H7 (cell line): ENCODE measurements at places on chromosomes 7 and 10. TPM values are rescaled to one million over a fixed set of nuclear protein-coding genes. Genes with fewer than 3 reads are reported as not detected.

- DNase-seq = no peak
Measured at GRCh38 chr10:113038183-113038582, 88.1 kb downstream of the TCF7L2 start.

GRCh38 chr7:41809529-41809939 is 106.6 kb upstream of the INHBA start:
- no peak for DNase-seq

DNA sequence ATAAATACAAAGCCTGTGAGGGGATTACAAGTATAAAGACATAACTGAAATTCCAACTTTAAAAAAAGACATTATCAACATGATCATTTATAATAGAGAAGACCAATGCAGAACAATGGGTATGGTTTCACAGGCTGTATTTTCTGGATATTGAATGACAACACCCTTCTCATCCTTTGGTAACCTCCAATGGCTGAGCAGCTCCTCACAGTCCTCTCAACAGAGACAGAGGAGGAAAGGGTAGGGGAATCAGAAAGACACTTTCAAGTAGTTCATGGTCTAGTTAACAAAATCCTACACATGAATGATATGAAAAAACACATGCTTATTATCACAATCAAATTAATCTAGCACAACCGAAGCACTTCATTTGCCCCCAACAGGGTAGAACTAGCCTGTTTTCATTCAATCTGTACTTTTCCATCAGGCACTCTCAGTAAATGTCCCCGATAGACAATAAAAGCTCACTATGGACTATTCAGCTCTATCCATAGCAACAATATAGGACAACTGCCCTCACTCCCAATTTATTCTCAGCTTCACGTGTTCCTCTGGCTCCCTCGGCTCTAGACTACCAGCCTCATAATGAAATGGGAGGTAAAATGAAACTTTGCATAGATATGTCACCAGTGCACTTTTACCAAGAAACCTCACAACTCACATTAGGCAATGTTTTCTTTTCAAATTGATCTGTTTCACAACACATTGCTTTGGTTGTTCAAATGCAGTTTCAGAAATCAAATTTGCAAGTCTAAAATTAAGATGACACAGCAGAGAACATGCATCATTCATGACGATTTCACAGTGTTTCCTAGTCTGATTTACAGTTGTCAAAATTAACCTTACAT is 211.4 kb downstream of the THSD7A start:
- DNase-seq = no peak

GRCh38 chr7:104772405-104773345 is 241.3 kb upstream of the KMT2E start:
- peak; percentile 58 for DNase-seq

- DNase-seq = peak; percentile 65
Measured at GRCh38 chr10:72126184-72126871, 38.0 kb upstream of the SPOCK2 start.

DNA sequence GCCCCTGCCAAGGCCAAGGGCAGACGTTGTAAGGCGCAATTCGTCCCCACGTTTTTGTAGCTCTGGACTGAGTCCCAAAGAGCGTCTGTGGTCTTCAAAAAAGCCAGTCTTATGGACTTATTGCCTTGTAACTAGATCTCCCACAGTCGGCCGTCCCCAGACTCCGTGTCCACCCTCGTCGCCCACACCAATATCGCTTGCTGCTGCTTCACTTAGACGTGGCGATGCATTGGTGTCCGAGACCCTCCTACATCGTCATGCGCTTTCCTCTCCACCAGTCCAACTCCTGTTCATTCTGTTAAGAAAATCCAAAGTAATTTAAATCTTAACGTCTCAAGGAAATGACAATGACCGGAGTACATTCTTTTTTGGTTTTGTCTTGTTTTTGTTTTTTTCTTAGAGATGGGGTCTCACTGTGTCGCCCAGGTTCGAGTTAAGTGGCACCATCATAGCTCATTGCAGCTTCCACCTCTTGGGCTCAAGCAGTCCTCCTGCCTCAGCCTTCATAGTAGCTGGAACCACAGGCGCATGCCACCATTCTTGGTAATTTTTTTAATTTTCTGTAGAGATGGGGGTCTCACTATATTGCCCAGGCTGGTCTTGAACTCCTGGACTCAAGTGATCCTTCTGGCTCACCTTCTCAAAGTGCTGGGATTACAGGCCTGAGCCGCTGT is 851 bp downstream of the KIFBP start:
- no peak for DNase-seq

- peak; percentile 53 for DNase-seq
Measured at GRCh38 chr10:1408651-1409367, 328.5 kb downstream of the ADARB2 start.

GRCh38 chr10:131662851-131663250 is 238.0 kb upstream of the PPP2R2D start:
- DNase-seq = peak; percentile 36

GRCh38 chr10:69406302-69406811 is 10.4 kb downstream of the TACR2 start:
- peak; percentile 70 for DNase-seq

GRCh38 chr10:7523656-7524055 is 112.8 kb upstream of the SFMBT2 start:
- DNase-seq = no peak

GRCh38 chr7:76238326-76238725 is 36.6 kb downstream of the SRRM3 start:
- peak; percentile 32 for DNase-seq

DNA sequence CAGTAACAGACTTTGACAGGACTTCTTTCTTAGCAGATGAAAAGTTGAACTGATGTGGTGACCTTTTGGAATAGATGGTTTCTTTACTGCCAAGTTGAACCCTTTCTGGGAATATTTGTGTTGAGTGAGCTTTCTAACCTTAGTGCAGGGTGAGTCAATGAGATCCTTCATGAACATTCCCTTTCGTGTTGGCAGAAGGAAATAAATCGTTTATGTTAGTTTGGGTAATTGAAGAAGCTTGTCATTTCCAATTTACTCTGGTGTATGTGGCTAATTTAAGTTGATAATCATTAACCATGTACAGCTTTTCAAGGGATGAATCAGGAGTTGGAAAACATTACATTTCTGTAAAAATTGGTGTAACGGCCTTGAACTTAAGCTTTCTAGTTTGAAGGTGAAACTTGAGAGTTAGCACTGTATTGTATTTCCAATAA is 43.4 kb downstream of the PTTG1IP2 start:
- no peak for DNase-seq

DNA sequence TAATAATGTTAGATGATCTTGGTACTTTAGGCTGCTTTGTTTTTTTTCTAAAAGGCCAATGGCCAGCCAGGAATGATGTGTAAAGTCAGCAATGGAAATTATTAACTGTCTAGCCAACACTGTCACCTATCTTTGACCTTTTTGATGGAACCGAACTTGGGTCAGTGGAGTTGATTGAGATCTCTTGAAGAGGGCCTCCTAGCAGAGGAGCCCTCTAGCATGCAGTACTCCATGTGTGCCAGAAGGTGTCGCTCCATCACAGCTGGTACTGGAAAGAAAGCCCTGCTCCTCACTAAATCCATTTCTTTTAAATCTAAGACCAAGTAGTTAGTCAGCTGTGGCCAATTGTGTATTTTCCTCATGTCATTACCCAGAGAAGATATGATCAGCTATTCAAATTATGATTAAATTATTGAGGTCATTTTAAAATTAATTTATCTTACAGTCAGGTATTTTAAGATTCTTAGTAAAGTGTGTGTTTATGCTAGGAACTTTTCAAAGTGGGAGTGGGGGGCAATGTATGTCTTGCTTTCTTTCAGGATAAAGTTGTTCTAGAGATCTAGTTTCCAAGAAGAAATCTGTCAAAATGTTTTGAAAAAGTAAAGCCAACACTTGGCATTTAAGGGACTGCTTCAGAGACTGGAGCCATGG is 33.1 kb upstream of the CROT start:
- DNase-seq = peak; percentile 54

The LOXL4 gene
- 1.4 and 1.7 TPM in 2 replicates for total RNA-seq

The PRKAR2B gene
- 22.9 and 29.9 TPM in 2 replicates for total RNA-seq

The UCMA gene
- not detected in 2 replicates for total RNA-seq

The AKR1C4 gene
- not detected in 2 replicates for total RNA-seq

The SLC29A3 gene
- 5.2 and 6.9 TPM in 2 replicates for total RNA-seq

The APBB1IP gene
- not detected in 2 replicates for total RNA-seq
